ENCODE measurements at places on chromosomes 2 and 18.

GRCh38 chr2:45024600-45025291 is 15.5 kb upstream of the SIX2 start:
- no peak for DNase-seq

DNA sequence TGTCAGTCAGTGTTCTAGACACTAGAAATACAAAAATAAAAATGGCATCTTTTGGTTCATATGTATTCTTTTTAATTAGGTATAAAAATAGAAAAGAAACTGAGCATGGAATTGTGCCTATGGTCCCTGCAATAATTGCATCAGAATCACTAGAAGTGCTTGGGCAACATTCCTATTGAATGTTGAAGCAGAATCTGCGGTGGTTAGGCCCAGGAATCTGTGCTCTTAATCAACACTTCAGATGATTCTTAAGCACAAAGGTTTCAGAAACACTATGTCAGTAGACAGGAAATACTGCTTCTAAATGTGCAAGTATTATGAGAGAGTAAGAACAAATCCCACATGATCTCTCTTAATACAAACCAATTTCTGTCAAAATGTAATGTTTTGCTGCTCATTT is 20.3 kb upstream of the RBBP8 start:
- DNase-seq = no peak

DNA sequence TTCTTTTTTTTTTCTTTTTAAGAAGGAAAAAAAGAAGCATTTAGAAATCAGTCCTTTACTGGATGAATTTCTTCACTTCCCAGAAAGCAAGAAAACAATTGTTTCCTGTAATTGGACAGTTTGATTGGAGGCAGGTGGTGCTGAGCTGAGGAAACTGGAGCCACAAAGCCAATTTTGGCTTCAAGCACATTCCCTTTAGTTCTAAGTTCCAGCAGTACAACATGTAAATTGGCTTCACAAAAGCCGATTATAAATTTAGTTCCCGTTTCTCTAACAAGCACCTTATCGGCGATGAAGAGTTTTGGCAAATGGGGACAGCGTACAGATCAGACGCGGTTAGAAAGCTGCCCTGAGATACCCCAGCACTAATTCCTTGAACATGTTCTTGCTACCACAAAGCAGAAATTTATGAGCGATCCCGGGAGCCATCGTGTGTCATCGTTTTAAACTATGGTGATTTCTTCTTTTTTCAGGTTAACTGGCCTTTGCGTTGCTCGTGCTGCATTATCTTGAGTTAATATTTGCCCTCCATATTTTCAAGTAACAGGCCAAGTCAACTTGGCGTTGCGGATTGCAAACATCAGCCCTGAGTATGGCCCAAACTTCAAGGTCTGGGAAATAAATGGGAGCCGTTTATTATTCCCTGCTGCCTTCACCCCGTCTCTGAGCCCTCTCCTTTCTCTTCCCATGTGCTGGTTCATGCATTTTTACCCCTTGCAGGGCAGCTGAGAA is 190.4 kb upstream of the ID2 start:
- no peak for DNase-seq

- no peak for DNase-seq
Measured at GRCh38 chr2:127913808-127914457, 28.2 kb upstream of the AMMECR1L start.

DNA sequence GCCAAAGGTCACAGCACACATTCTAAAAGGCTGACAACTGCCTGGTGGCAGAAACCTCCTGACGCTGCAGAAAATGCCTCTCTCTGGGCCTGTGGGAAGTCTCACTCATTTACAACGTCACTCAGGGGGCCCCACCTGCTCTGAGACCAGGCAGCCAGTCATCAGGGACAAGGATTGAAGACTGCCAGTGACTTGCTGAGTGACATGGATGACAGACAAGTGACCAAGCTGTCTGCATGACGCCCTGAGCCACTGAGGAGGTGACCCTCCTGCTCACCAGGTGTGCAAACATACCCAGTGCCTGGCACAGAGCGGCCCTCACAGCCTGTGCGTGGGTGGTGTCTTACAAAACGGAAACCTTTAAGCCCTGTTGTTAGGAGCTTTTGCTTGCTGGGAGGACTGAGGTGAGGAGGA is 392.4 kb downstream of the TNS1 start:
- peak; percentile 16 for DNase-seq

DNA sequence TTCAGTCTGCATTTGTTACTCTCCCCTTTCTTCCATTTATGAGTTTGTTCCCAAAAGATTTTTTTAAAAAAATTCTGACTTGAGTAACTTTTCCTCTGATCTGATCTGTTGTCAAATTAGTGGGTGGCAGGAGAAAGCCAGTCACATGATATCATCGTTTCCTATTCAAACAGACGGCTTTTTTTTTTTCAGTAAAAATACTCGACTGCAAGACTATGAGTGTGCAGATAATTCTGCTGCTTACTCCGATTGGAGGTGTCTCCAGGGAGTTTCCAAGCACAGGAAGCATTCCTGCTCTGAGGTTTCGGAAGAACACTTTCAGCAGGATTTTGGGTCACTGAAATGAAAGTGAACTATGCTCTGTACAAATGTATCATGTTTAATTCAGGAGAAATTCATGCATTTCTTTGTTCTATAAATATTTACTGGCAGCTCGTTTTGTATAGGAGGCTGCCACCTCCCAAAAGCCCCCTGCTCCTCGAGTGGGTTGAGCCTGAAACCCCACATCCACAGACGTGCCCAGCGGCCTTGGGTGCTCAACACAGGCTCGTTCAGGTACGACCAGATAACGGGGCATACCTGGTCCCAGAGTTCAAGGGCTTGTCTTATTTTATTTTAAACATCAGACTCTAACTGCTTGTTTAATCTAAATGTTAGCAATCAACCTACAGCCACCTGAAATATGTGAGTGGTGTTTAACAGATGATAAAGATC is 126.9 kb upstream of the ZNF516 start:
- DNase-seq = no peak

DNA sequence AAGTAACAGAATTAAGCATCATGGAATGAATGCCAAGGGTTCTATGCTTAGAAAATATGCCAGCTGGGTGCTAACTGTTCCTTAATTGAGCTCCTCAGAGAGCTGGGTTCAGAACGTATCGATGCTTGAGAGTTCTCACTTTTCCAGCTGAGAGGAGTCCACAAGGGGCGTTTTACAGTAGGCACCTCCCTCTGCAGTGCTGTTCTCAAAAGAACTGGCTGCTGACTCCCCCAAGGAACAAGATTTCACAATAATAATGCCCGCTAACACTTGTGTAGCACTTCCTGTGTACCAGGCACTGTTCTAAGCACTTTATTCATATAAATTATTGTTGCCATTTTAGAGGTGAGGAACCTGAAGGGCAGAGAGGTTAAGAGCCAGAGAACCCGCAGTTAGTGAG is 18.1 kb upstream of the TMEM237 start:
- DNase-seq = no peak

DNA sequence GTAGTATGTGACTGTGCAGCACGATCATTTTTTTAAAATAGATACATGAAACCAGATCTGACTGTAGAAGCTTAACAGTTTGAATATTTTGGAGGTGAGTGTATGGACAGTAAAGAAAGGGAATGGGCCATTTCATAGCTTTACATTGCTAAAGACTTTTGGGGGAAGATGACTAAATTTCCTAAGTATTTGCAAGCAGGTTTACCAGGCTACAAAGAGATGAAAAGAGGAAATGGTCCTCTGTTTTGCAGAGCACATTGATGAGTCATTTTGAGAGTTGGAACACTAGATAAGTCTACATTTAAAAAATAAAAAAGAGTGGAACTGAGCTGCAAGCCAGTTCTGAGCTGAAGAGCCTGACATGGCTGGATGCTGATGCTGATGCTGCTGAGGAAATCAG is 115.7 kb upstream of the LRATD1 start:
- no peak for DNase-seq

DNA sequence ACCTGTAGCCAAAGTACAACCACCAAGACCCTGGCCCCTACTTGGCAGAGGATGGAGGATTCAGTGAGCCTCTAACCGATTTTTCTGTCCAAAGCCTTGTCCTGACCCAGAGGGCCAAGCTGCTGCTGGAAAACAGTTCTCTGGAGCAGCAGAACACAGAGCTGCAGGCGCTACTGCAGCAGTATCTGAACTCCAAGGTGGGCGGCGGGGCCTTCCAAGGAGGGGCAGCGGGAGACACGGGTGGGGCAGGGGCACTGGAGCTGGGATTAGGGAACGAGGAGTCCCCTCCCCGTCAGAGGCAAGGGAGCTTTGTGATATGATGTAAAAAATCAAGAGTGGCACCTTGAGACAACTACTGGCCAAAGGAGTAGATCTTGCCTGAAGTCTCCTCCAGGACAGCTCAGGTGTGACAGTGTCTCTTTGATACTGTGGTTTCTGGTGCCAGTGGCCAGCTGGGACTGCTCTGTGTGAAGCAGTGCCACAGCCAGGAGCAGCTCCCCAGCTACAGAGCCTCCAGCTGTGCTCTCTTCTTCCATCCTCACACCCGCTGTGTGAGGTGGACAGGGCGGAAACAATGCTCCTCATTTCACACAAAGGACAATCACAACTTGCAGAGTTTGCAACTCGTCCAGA is 22.8 kb downstream of the OTOF start:
- no peak for DNase-seq

- no peak for DNase-seq
Measured at GRCh38 chr2:50672282-50672681, 359.6 kb downstream of the NRXN1 start.

GRCh38 chr2:169827272-169828140 is at the start of gene UBR3:
TSS of gene UBR3 (plus strand) at chr2:169827454. CDS start at chr2:169827508, 54 bp downstream.
- peak; percentile 88 for DNase-seq

DNA sequence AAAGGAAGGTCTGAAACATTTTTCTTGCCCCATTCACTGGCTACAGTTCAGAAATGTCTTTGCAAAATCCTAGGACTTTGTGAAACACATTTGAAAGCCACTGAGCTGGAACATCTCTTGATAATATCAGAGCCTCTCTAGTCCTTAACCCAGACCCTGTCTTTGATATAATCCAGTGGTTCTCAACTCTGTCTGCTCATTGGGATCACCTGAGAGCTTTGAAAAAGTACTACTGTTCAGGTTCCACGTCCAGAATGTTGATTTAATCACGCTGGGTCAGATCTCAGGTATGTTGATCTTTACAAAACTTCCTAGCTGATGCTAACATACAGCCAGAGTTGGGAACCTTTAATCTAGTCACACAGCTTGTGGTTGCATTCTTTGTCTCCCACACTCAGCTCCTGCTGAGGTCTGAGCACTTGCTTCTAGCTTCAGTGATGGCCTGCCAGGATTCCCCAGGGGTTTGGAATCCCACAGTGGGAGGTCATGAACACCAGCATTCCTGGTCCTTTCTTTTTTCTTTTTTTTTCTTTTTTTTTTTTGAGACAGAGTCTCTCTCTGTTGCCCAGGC is 262.7 kb downstream of the SETBP1 start:
- DNase-seq = no peak

GRCh38 chr18:27144672-27145071 is 40.4 kb downstream of the CHST9 start:
- no peak for DNase-seq

DNA sequence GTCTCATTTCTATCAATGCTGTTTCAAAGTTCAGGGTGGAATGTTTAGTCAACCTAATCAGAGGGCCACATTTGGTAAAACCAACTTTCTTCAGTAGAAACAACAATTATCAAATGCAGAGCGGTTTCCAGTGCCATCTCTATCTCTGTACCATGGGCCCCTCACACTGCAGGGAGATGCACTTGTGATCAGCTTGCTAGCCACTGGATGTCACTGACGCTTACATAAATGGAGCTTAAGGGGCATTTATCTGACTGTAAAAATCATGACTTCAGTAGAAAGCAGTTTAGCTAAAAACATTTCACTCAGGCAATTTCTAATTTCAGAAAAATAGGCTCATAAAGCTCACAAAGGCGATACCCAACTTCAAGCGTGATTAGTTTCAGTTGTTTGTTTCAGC is 678.0 kb downstream of the ZEB2 start:
- no peak for DNase-seq

- peak; percentile 40 for DNase-seq
Measured at GRCh38 chr2:101387151-101387834, at the start of gene CREG2. TSS of gene CREG2 (minus strand) at chr2:101387503. CDS start at chr2:101387457, 46 bp downstream.

DNA sequence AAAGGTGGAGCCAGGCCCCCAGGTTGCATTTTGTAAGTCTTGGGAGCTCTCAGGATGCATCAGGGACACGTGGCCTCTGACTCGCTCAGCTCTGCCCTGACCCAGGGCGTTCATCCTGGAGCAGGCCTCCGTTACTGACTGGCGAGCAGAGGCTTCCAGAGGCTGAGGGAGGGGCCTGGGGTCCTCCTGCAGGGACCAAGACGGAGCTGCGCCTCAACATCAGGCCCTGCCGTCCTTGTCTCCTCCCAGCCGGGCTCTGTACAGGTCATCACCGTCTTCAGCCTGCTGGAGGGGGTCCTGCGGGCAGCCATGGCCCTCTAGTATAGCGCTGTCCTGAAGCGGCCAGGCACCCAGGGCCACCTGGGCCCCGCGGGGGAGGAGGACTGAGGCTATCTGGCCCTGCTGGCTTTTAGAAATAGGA is 10.2 kb upstream of the ALPP start:
- DNase-seq = no peak

- DNase-seq = no peak
Measured at GRCh38 chr2:113253453-113253852, 25.3 kb downstream of the PAX8 start.

DNA sequence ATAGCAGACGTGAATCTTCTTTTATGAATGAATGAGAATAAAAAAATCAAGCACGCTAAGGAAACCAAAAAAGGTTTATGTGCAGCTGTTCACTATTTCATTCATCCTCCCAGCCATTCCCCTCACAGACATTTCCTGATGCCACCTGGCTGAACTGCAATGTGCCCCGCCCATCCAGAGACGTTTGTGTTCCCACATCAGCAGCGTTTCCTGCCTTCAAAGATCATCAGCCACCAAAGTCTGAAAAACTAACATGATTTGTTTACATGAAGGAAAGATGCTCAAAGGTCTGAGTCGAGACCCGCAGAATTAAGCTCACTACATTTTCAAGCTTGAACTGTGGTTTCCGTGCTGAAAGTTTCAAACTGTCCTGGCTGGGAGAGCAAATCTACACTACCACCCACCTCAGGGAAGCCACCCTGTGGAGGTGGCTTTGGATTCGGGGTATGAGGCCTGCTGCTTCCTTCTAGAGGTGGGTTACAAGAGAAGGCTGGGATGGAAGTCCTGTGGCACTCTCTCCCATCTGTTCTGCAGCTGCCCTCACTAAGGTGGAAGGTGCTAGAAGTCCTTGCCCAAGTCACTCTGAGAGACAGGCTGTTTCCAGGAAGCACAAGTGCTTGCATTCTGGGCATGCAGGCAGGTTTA is 201.3 kb upstream of the OSR1 start:
- DNase-seq = no peak

DNA sequence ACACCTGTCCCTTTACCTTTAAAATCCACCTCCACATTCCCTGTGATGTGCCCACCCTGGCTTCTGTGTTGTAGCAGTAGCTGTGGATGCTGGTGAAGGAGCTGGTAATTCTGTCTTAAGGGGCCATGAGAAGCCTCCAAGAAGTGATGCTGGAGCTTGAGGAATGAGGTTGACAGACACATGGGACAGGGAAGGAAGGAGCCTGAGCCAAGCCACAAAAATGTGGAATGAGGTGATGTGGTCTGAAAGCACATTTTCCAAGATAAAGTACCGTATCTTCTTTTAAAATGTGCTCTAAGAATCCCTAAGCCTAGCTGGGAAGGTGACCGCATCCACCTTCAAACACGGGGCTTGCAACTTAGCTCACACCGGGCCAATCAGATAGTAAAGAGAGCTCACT is 31.2 kb downstream of the VWA3B start:
- DNase-seq = no peak

Data from effector CD4-positive, alpha-beta T cell (primary cell).